MM.1S (cell line): ENCODE measurements at places on chromosomes 12 and 14.

GRCh38 chr14:75422169-75422568, 5.7 kb upstream of the JDP2 start:
- no peak for DNase-seq

GRCh38 chr12:64256166-64256800, 34.2 kb upstream of the KICS2 start:
- peak; percentile 58 for DNase-seq

DNA sequence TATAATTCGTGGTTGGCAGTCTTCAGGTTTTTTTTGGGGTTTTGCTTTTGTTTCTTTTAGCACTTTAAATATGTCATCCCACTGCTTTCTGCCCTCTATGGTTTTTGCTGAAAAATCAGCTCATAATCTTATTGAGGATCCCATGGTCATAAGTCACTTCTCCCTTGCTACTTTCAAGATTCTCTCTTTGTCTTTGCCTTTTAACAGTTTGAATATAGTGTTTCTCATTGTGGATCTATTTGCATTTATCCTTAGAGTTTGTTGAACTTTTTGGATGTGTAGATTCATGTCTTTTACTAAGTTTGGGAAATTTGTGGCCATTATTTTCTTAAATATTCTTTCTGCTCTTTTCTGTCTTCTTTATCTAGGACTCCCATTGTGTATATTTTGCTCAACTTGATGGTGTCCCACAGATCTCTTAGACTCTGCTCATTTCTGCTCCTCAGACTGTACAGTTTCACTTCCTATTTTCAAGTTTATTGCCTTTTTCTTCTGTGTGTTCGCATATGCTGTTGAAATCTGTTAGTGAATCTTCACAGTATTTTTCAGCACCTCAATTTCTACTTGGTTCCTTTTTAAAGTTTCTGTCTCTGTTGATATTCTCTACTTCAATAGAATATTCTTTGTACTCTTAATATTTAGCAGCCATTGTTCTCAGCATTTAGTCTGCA, 70.8 kb downstream of the WNK1 start:
- DNase-seq, result peak; percentile 53

DNA sequence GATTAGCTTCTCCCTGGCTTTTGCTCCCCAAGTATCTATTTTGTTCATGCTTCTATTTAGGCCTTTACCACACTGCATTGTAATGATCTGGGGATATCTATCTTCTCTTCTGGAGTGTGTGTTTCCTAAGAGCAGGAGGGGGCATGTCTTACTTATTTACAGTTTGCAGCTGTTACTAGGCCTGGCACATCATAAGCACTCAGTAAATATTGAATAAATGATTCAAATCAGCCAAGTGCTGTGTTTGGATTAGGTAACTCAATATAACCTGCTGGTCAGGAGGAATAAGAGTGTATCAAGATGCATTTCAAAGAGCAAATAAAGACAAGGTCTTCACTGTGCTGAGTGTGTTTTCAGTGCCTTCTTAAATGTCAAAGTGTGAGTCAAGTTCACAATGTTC, 186.1 kb downstream of the FOXG1 start:
- DNase-seq, result no peak

DNA sequence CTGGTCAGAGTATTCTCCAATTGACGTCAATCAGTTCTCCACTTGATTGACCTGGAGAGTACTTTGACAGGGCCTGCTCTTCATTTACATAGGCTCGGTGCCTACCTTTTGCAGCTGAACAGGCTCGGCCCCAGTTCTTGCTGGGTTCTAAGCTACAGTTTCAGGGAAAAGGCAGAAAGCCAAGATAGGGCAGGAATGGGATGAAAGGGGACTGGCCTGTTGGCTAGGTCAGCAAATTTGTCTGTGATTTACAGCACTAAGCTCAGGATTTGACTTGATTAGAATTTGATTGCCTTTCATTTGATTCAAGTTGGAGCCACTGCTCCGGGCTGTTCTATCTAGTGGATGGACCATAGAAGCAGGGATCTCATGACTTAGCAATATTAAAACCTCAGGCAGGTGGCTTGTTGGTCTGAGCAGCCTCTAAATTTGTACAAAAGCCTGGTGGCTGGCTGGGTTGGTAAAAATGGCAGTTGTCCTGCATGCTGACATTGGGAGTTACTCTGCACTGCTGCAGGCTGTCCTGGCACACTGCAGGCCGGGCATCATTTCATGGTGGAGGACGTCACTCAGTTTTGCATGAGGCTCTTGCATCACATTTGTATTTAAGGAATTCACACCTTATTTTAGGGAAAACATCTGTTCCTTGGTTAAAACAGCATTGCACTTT, 71.8 kb downstream of the BICD1 start:
- DNase-seq, result no peak

DNA sequence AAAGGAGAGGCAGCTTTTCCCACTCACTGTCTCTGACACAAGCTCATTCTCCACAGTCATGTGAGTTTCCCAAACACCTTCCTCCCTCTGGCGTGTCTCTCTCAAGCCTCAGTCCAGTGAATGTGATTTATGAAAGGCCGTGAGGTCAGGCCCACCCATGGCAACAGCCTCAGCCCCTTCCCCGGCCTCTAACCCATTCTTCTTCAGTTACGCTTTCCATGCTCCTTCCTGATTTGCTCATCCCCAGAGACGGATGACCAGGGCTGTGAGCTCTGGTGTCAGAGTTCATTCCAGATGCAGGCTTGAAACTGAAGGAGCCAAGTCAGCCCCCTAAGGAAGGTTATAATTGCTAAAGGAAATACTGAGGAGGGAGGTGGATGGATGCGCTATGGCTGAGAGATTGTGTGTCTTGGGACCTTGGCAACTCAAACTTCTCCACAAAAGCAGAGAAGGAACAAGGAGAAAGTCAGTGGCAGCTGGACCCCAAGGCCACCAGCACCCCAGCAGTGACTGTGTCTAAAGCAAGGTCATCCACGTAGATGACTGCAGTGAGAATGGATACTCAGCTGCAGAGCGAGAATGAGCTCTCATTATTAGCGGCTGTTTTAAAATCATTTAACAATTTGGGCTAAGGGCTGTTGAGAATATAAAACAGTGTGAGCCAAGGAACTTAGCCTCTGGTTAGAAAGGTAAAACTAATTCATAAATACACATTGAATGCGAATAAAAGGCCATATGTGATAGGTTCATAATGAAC, 84.1 kb downstream of the FBXL14 start:
- no peak for DNase-seq

- DNase-seq, result no peak
Measured at GRCh38 chr12:115403253-115403652, 719.3 kb upstream of the TBX3 start.

DNA sequence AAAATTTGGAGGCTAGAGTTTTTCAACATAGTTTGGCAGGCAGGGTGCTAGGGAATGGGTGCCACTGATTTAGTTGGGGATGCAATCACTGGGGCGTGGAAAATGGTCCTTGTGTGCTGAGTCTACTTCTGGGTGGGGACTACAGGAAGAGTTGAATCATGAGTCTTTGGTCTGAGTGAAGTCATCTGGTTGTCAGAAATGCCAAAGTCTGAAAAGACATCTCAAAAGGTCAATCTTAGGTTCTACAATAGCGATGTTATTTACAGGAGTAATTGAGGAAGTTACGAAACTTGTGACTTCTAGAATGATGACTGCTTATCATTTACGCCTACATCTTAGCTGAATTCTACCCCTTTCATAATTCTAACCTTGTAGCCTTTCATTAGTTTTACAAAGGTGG, 209.1 kb downstream of the NUBPL start:
- DNase-seq, result no peak

GRCh38 chr12:118773956-118774723, 207.2 kb upstream of the SRRM4 start:
- DNase-seq, result no peak

DNA sequence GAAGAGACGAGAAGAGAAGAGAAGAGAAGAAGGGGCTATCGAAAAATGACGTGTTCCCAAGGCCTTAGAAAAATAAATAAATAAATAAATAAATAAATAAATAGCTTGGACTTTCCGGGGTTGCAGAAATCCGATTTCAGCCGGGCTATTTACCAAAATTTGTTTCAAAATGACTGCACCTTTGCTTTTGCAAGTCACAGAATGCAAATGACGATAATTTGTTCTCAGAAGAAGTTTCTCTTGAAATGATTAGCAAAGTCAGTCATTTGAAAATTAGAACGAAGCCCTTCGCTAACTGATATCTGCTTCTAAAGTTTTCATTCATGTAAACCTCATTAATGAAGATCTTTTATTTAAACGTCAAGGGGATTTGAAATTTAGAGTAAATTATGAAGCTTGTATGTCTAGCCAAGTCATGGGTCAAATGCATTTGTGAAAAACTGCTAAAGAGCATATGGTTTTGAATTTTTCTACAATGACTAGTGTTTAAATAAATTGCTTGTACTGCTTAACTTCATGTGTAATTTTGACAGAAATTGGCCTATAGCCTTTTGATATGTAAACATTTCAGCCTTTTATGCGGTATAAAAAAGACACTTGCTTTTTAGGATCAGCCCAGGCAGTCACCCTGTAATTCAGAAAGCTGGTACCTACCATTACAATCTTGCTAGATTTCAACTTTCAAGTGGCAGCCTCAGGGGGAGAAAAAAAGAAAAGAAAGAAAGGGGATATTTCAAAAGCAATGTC, 4.6 kb upstream of the GSC start:
- DNase-seq, result no peak

DNA sequence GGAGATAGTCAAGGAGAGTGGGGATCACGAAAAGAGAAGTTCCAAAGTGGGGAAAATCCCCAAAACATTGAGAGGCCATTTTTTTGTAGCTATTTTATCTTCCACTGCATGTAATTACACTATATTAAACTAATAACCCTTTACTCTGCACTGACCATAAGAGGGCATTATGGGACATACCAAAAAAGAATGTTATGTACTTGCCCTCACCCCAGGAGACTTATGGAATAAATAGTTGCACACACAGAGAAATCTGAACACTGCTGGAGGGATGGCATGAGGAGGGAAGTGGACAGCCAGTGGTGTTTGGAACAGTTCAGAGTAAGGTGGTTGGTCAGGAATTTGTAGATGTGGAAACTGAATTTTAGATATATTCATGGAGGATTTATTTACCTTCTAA, 422.9 kb downstream of the SNAPC1 start:
- DNase-seq, result no peak

DNA sequence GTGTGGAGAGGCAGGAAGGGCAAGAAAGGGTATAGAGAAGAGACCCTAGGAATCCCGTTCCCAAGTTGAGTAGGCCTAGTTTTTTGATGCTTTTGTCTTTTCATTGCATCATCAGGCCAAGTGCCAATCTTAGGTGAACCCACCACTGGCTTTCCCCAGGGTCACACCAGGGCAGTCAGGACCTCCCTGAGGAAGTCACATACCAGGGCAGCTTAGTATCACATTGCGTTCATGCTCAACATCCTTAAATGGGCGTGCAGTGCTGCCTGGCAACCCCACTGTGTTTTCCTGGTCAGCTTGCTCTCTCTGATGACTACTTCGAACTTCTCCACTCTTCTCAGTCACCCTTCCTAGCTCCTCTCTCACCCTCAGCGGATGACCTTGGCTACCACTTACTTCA, 9.0 kb downstream of the ASIC1 start:
- no peak for DNase-seq

DNA sequence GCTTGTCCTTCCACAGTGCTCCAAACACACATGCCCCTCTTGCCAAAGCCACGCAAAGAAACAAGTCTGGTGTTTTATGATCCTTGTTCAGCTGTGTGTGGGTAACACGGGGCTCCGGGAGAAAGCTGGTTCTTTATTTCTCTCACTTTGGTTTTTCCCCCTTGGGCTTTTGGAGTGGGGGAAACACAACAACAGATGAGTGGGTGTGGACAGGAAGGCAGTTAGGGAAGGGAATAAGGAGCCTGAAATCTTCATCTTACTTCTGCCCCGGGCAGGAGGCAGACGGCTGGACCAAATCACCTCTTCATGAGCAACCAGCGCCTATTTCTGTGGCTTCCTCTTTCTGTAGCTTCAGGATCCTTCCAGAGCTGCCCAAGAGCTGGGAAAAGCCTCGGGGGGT, 218.5 kb downstream of the PHETA1 start:
- no peak for DNase-seq

GRCh38 chr12:76927170-76927784, 48.5 kb upstream of the CSRP2 start:
- DNase-seq, result peak; percentile 21

DNA sequence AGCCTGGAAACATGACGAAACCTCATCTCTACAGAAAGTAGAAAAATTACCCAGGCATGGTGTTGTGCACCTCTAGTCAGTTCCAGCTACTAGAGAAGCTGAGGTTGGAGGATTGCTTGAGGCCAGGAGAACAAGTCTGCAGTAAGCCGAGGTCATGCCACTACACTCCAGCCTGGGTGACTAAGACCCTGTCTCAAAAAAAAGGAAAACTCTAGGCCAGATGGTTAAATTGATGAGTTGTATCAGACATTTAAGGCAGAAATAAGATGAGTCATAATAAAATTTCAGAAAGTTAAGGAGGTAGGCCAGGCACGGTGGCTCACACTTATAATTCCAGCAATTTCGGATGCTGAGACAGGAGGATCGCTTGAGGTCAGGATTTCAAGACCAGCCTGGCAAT, 10.7 kb downstream of the EIF2S1 start:
- DNase-seq, result no peak

DNA sequence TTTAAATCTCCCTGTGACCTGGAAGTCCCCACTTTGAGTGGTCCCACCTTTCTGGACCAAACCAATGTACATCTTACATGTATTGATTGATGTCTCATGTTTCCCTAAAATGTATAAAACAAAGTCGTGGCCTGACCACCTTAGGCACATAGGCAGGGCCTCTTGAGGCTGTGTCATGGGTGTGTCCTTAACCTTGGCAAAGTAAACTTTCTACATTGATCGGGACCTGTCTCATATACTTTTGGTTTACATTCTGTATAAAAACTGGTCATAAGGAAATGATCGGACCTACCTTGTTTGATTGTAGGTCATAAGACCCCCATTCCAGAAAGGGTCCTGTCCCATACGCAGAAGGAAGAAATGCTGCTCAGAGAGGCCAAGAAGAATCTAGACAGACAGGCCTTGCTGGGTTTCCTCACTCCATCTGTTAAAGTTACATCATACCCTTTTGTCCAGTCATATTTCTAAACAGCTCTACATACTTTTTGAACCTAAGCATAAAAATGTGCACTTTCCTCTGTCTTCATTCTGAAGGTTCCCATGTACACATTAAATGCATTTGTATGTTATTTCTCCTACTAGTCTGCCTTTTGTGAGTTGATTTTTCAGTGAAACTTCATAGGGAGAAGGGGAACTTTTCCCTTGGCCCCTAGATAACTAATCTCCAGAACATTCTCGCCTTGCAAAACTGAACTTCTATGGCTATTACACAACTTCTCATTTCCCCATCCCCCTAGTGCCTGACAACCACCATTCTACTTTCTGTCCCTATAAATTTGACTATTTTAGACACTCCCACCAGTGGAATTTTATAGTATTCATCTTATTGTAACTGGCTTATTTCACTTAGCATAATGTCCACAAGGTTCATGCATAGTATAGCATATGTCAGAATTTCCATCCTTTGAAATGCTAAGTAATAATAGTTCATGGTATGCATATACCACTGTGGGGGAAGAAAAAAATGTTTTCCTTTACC, 30.2 kb upstream of the CPM start:
- no peak for DNase-seq
